NCI-H526 (cell line): ENCODE measurements at places on chromosomes 1 and 21.

GRCh38 chr1:210650403-210650802 is 321.7 kb downstream of the HHAT start:
- no peak for DNase-seq

- peak; percentile 27 for DNase-seq
Measured at GRCh38 chr1:206455666-206456344, 14.5 kb upstream of the IKBKE start.

GRCh38 chr1:50702395-50702794 is 257.7 kb downstream of the FAF1 start:
- no peak for DNase-seq

- DNase-seq: no peak
Measured at GRCh38 chr1:67817319-67817718, 15.9 kb downstream of the GNG12 start.

DNA sequence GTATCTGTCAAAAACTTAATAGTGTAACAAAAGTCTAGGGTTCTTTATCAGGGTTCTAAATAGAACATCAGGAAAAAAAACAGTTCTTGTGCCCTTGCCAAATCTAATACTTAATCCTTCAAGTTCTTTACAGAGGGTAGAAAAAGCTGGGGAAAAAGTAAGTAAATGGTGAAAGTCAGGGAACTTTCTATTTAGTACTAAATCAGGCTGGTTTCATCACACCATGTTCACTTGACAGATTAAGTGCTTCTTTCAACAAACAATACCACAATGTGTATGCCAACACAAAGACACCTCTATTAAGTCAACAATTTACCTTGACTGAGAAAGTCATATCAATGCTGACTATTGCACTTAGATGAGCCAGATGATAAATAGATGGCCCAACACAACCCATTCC is 9.7 kb downstream of the DBT start:
- DNase-seq: no peak

GRCh38 chr1:64282351-64282750 is 78.9 kb downstream of the UBE2U start:
- peak; percentile 45 for DNase-seq
